Left cardiac atrium (tissue), 4 donors: ENCODE measurements at places on chromosomes 1 and 21. TPM values are rescaled to one million over a fixed set of nuclear protein-coding genes. Genes with fewer than 3 reads are reported as not detected.

The GBP6 gene
- total RNA-seq: not detected

The SLC1A7 gene
- 0.31 TPM for total RNA-seq

The TARBP1 gene
- total RNA-seq: 9.6 TPM

The CRYBG2 gene
- not detected for total RNA-seq

The C1orf74 gene
- 1.9 TPM for total RNA-seq

The PROK1 gene
- total RNA-seq: 0.18 TPM

The LCE1E gene
- not detected for total RNA-seq
